Osteoblast (primary cell): ENCODE measurements at places on chromosomes 3 and 15. TPM values are rescaled to one million over a fixed set of nuclear protein-coding genes. Genes with fewer than 3 reads are reported as not detected.

The LINGO1 gene
- under 0.01 and 1.1 TPM in 2 replicates for total RNA-seq

DNA sequence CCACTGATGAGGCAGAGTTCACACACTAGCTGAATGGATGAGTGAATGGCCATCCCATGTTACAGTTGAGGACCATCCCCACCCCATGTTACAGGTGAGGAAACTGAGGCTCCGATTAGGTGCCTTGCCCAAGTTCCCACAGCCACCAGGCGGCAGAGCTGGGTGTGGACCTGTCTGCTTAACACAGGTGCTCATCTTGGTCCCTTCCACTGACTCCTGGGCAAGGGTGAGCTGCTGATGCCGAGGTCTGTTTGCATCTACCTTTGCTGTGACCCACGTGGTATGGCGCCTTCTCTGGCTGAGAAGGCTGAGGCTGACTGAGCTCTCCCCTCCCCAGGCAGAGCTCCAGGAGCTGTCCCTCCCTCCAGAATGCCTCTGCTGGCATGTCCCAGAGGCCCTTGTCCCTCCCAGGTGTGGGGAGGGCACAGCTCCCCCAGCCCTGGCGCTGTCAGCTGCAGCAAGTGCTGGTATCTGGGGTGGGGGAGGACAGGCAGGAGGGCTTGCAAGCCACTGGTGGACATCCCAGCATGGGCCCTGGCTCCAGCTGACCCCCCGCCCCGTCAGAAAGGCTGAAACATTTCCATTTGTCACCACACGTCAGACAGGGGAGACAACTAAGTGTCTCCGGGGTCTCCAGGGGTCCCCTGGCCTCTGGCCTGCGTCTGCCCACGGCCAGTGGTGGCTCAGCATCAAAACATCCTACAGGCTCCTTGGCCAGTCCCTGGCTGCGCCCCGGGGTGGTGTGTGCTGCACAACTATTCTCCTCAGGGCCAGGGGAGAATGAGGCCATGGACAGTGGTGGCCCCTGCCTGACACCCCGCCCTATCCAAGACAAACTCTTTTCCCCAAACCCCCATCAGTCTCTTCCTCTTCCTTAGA lies 105.4 kb downstream of the ADCY5 start:
- peaks cover 14% of the 10 kb centered on the region for H3K4me1 ChIP-seq
- no peak for DNase-seq
- H3K27me3 ChIP-seq = peaks cover 76% of the 10 kb centered on the region
- no peaks in the 10 kb centered on the region for H3K36me3 ChIP-seq
- no peak overlapping the region for H3K4me3 ChIP-seq

- H3K36me3 ChIP-seq = no peaks in the 10 kb centered on the region
- H3K27ac ChIP-seq = peak overlapping the region; percentile 70
- peak overlapping the region; percentile 62 for H3K4me3 ChIP-seq
- peaks cover 3% of the 10 kb centered on the region for H3K27me3 ChIP-seq
Measured at GRCh38 chr15:41603941-41604911, 45.2 kb downstream of the TYRO3 start.

GRCh38 chr3:55518451-55518850 lies 31.3 kb upstream of the WNT5A start:
- no peak overlapping the region for H3K27ac ChIP-seq
- H3K4me3 ChIP-seq = no peak overlapping the region
- no peaks in the 10 kb centered on the region for H3K36me3 ChIP-seq
- H3K27me3 ChIP-seq = no peaks in the 10 kb centered on the region
- H3K4me1 ChIP-seq = peaks cover 20% of the 10 kb centered on the region

The ACTRT3 gene
- 4.3 and 4.7 TPM in 2 replicates for total RNA-seq

GRCh38 chr15:61227269-61227949 lies 1.7 kb downstream of the RORA start:
- H3K4me3 ChIP-seq = peak overlapping the region; percentile 78
- DNase-seq = peak; percentile 96
- no peak overlapping the region for H3K27ac ChIP-seq
- no peaks in the 10 kb centered on the region for H3K36me3 ChIP-seq

DNA sequence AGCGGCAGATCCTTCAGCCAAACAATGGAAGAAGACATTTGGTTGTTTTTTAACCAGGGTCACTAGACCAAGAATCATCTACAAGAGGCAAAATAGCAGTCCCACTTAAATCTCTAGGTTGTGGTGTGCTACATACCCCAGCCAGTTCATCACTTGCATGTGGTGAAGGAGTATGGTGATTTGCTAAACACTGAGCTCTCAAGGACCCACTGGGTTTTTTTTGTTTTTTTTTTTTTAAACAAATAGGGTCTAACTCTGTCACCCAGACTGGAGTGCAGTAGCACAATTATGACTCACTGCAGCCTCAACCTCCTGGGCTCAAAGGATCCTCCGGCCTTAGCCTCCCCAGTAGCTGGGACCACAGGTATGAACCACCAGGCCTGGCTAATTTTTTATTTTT lies 508.0 kb downstream of the FOXP1 start:
- H3K27me3 ChIP-seq = no peaks in the 10 kb centered on the region
- H3K36me3 ChIP-seq = peaks cover 3% of the 10 kb centered on the region
- no peak overlapping the region for H3K4me3 ChIP-seq
- no peak for DNase-seq
- H3K27ac ChIP-seq = peak overlapping the region; percentile 78

DNA sequence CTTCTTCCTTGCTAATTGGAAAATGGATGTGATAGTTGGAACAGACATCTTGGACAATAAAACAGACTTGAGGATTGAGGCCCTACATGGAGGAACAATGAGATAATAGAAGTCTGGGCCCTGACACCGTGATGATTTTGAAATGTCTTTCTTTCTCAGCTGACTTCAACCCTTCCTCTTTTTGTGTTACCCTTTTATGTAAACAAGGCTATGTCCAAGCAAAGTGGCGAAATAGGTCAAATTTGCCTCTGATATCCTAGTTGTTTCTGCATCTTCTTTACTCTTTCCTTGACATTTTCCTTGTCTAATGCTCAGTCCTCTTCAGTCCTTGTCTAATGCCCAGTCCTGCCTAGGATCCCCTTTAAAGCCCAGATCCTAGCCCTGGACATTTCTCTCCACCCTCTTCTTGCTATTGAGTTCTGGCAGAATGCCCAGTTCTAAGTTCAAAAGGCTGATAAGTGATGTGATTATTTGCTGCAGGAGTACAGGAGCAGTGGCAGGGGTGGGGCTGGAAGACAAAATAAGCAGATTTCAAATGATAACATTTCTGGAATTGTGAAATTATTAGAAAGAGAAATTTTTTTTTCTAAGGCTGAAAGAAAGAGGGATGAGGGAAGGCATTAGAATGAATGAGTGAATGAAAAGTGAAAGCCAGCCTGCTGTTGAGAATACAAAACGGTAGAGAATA lies 6.5 kb upstream of the VPS8 start:
- H3K27ac ChIP-seq = no peak overlapping the region
- peaks cover 4% of the 10 kb centered on the region for H3K27me3 ChIP-seq
- no peaks in the 10 kb centered on the region for H3K36me3 ChIP-seq
- H3K4me3 ChIP-seq = no peak overlapping the region

DNA sequence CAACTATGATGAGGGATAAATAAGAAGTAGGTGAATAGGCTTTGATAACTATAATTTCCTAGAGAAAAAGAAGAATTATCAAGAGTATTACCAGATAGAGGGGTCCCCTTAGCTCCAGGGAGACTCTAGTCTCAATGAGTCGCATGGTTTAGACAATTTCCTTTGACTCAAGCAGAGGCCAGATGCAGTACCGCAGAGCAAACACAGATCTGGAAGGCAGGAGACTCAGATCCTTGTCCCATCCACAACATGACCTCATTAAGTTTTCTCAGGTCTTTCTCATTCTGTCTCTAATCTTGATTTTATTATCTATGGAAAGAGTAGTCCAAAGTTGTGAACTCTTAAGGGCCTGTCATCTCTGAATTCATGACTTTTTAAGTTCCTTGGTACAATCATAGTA lies 987.9 kb downstream of the NTRK3 start:
- no peak overlapping the region for H3K27ac ChIP-seq
- no peaks in the 10 kb centered on the region for H3K36me3 ChIP-seq
- no peak for DNase-seq
- no peaks in the 10 kb centered on the region for H3K4me1 ChIP-seq
- H3K4me3 ChIP-seq = no peak overlapping the region

- DNase-seq = no peak
- H3K4me1 ChIP-seq = no peaks in the 10 kb centered on the region
- H3K4me3 ChIP-seq = no peak overlapping the region
- H3K36me3 ChIP-seq = peaks cover 29% of the 10 kb centered on the region
Measured at GRCh38 chr15:101022876-101023275, 103.7 kb downstream of the LRRK1 start.

GRCh38 chr3:188034989-188035388 lies 119.0 kb upstream of the LPP start:
- no peak overlapping the region for H3K27ac ChIP-seq
- H3K4me3 ChIP-seq = no peak overlapping the region
- H3K27me3 ChIP-seq = no peaks in the 10 kb centered on the region
- no peaks in the 10 kb centered on the region for H3K36me3 ChIP-seq
- peaks cover 10% of the 10 kb centered on the region for H3K4me1 ChIP-seq
- DNase-seq = no peak

GRCh38 chr3:186971578-186971977 lies 41.3 kb downstream of the ST6GAL1 start:
- no peak for DNase-seq
- no peak overlapping the region for H3K27ac ChIP-seq
- H3K4me3 ChIP-seq = no peak overlapping the region
- H3K4me1 ChIP-seq = no peaks in the 10 kb centered on the region
- no peaks in the 10 kb centered on the region for H3K36me3 ChIP-seq

- H3K4me1 ChIP-seq = peaks cover 9% of the 10 kb centered on the region
- peaks cover 8% of the 10 kb centered on the region for H3K27me3 ChIP-seq
- H3K27ac ChIP-seq = no peak overlapping the region
- H3K36me3 ChIP-seq = no peaks in the 10 kb centered on the region
Measured at GRCh38 chr3:8324747-8325146, 176.9 kb upstream of the LMCD1 start.

DNA sequence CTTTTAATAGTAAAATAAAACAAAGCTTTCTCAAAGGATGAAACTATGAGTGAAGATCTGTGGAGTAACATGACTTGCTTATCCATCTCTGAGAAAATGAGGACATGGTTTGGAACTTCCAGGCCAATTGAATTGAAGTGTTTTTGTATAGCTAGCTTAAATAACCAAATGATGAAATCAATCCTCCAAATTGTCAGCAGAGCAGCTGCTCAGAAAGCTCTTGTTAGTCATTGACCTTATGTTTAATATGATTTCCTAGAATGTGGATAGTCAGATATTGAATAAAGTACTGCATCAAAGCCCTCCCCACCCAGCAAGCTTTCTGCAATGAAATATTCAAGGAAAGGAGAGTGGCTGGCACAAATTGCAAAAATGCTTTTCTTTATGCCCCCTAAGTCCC lies 437.2 kb downstream of the MFSD1 start:
- H3K36me3 ChIP-seq = no peaks in the 10 kb centered on the region
- no peaks in the 10 kb centered on the region for H3K27me3 ChIP-seq
- no peak overlapping the region for H3K4me3 ChIP-seq
- peaks cover 7% of the 10 kb centered on the region for H3K4me1 ChIP-seq

The WDR49 gene
- under 0.01 TPM in 1 of 2 replicates, not detected in the other for total RNA-seq

DNA sequence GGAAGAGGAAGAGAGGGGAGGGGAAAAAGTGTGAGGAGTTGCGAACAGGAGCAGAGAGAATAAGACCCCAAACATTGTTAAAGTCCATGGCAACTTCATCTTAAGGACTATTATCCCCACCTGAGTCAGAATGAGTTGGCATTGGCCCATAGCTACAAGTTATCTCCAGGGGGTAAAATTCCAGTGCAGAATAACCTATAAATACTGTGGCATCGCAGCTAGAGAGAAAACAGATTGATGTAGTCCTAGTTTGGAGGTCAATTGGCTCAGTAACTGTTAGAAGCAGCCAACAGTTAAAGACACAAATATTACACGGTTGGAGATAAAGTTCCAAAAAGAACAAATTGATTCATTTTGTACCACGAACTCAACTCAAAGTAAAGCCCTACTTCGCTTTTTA lies 313.9 kb upstream of the CCDC54 start:
- no peak for DNase-seq
- H3K36me3 ChIP-seq = no peaks in the 10 kb centered on the region
- H3K27ac ChIP-seq = peak overlapping the region; percentile 79
- no peak overlapping the region for H3K4me3 ChIP-seq
- H3K4me1 ChIP-seq = peaks cover 56% of the 10 kb centered on the region
- no peaks in the 10 kb centered on the region for H3K27me3 ChIP-seq

GRCh38 chr3:177476495-177476894 lies 279.2 kb upstream of the TBL1XR1 start:
- no peak overlapping the region for H3K27ac ChIP-seq
- H3K27me3 ChIP-seq = no peaks in the 10 kb centered on the region
- no peaks in the 10 kb centered on the region for H3K36me3 ChIP-seq
- H3K4me3 ChIP-seq = no peak overlapping the region

DNA sequence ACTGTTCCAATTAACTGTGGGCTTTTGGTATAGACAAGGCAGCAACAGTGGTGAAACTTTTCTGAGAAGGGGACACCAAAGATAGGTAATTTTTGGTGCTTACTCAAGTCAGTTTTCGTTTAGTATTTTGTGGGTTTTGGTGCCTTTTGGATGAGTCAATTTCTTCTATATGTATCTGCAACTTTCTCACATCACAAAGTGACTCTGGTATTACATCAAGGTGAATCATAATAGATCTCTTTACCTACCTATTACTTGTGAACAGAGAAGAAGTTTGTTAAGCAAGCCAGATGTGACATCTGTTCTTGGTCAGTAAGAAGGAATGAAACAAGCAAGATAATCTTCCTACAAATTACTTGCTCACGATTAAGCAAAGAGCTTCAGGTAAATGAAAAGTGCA lies 732.4 kb upstream of the DPPA4 start:
- H3K36me3 ChIP-seq = no peaks in the 10 kb centered on the region
- H3K27me3 ChIP-seq = no peaks in the 10 kb centered on the region
- no peak overlapping the region for H3K27ac ChIP-seq
- no peak overlapping the region for H3K4me3 ChIP-seq

The GHSR gene
- total RNA-seq = not detected in 2 replicates

- peak overlapping the region; percentile 57 for H3K4me3 ChIP-seq
- no peaks in the 10 kb centered on the region for H3K27me3 ChIP-seq
- no peaks in the 10 kb centered on the region for H3K36me3 ChIP-seq
Measured at GRCh38 chr15:100958326-100959065, 39.3 kb downstream of the LRRK1 start.

- H3K36me3 ChIP-seq = no peaks in the 10 kb centered on the region
- H3K27ac ChIP-seq = no peak overlapping the region
- peaks cover 12% of the 10 kb centered on the region for H3K27me3 ChIP-seq
- no peaks in the 10 kb centered on the region for H3K4me1 ChIP-seq
- DNase-seq = no peak
- H3K4me3 ChIP-seq = no peak overlapping the region
Measured at GRCh38 chr3:42847731-42848130, 27.9 kb downstream of the CYP8B1 start.

DNA sequence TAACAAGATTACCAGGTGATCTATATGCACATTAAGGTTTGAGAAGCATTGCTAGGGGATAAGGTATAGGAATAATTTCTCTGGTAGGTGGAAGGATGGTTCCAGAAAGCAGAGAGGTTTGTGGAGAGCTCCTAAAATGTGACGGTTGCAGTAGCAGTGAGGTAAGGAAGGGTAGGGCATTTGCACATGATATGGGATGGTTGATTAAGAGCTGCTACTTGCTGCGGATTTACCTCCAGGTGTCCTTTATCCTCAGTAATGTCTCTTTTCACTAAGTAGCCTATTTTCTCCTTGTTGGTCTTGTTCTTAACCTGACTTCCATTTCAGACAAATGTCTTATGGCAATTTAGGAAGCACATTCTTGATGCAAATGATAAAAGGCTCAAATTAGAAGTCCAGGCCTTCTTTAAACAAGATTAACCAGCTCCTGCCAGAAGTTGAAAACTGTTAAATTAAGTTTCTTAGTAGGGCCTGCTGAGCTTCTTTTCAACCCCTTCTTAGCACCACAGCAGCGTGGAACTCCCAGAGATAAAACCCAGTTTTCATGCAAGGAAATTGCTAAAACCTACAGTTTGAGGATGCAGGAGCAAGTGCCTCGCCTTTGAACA lies 231.1 kb upstream of the GADL1 start:
- DNase-seq = no peak
- H3K27ac ChIP-seq = no peak overlapping the region
- H3K4me1 ChIP-seq = no peaks in the 10 kb centered on the region
- no peaks in the 10 kb centered on the region for H3K27me3 ChIP-seq
- no peaks in the 10 kb centered on the region for H3K36me3 ChIP-seq
